ENCODE measurements at places on chromosomes 5 and 9.

DNA sequence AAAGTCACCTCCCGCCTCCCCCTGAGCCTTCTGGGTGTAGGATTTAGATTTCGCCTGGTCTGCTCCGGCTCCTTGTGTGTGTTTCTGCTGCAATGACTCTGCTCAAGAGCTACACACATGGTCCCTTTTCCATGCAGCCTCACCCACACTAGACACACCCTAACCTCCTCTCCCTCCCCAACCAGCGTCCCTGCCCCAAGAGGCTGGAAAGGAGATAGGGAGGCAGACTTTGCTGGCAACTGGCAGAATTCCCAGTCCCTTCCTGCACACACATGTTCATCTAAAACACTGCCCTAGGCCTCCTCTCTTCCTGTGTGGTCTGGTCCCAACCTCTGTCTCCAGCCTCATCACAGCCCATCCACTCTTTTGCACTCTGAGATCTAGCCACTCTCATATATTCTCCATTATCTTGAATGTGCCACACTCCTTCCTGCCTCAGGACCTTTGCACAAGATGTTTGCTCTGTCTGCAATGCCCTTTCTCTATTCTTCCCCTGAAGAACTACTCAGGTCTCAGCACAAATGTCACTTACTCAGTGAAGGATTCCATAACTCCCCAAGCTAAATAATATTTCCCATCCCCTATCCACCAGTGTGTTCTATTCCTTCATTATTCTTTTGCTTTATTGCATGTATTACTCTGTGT, 253.8 kb downstream of the CDK5RAP2 start:
- no peak for DNase-seq

GRCh38 chr5:94508461-94509148, 109.8 kb downstream of the KIAA0825 start:
- no peak for DNase-seq

DNA sequence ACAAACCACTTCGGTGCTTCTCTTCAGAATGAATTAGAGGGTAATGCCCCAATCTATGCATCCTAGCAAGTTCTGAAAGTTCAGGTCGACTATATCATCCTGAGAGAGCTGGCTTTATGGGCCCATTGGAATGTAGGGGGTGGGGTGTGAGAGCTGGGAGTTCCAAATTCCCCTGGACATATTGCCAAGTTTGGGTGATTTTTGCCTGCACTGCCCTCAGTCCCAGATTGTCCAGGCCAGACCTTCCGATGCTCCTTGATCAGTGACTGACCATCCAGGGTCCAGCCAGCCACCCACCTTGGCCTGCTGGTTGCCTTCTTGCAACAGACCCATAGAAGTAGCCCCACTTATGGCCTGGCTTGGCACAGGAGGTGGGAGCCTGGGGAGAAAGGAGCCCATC, 47.8 kb upstream of the CXCL14 start:
- no peak for DNase-seq

- peak; percentile 84 for DNase-seq
Measured at GRCh38 chr9:132946631-132947295, 2.3 kb upstream of the TSC1 start.

DNA sequence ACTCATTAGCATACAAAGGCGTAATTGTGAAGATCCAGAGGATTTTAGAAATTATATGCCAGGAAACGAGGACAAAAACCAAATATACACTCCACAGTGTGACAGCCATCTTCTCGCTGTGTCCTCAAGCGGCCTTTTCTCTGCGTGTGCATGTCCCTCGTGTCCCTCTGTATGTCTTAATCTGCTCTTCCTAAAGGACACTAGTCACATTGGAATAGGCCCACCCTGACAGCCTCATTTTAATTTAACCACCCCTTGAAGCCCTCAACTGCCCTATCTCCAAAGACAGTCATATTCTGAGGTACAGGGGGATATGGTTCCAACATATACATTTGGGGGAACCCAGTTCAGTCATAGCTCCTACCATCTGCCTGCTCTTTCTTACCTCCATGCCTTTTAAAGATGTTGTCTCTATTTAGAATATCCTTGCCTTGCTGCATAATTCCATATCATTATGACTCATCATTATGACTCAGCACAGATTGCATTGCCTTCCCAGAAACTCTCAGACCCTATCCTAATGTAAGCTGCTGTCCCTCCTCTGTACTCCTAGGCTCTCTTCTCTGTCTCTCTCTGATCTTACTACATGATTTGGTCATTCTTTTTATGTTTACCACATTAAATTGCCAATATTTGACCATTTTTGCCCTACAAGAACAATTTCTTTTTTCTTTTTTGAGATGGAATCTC, 210.9 kb downstream of the AOPEP start:
- DNase-seq, result peak; percentile 94

GRCh38 chr5:107484281-107484680, 186.5 kb downstream of the EFNA5 start:
- no peak for DNase-seq

- no peak for DNase-seq
Measured at GRCh38 chr5:40367255-40367654, 312.5 kb upstream of the PTGER4 start.
